ENCODE measurements at places on chromosomes 2 and 18. TPM values are rescaled to one million over a fixed set of nuclear protein-coding genes. Genes with fewer than 3 reads are reported as not detected.

DNA sequence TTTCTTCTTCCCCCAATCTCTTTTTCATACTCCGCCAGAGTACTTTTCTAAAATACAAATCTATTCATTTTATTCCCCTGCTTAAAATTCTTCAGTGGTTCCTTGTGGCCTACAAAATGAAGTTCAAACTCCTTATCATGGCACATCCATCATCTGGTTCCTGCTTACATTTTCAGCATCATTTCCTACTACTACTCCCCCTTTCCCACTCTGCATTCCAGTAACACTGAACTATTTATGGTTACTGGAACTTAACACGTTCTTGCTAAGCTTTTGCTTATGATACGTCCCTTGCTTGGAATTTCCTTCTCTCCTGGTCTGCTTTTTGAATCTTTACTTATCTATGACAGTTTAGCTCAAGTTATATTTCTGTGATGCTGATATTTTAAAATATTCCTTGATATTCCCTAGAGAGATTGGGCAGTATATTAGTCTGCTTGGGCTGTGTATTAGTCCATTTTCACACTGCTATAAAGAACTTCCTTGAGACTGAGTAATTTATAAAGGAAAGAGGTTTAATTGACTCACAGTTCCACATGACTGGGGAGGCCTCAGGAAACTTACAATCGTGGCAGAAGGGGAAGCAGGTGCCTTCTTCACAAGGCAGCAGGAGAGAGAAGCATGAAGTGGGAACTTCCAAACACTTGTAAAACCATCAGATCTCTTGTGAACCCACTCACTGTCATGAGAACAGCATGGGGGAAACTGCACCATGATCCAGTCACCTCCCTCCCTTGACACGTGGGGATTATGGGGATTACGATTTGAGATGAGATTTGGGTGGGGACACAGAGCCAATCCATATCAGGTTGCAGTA, 53.2 kb downstream of the BMPR2 start:
- H3K4me3 ChIP-seq = no peak overlapping the region
- peaks cover 24% of the 10 kb centered on the region for H3K4me1 ChIP-seq
- no peaks in the 10 kb centered on the region for H3K27me3 ChIP-seq
- peak overlapping the region; percentile 59 for H3K27ac ChIP-seq

- no peaks in the 10 kb centered on the region for H3K36me3 ChIP-seq
- no peak overlapping the region for H3K27ac ChIP-seq
- DNase-seq = no peak
- H3K27me3 ChIP-seq = no peaks in the 10 kb centered on the region
- H3K4me3 ChIP-seq = no peak overlapping the region
These were observed 151.8 kb upstream of the NABP1 start for GRCh38 chr2:191526091-191526490.

DNA sequence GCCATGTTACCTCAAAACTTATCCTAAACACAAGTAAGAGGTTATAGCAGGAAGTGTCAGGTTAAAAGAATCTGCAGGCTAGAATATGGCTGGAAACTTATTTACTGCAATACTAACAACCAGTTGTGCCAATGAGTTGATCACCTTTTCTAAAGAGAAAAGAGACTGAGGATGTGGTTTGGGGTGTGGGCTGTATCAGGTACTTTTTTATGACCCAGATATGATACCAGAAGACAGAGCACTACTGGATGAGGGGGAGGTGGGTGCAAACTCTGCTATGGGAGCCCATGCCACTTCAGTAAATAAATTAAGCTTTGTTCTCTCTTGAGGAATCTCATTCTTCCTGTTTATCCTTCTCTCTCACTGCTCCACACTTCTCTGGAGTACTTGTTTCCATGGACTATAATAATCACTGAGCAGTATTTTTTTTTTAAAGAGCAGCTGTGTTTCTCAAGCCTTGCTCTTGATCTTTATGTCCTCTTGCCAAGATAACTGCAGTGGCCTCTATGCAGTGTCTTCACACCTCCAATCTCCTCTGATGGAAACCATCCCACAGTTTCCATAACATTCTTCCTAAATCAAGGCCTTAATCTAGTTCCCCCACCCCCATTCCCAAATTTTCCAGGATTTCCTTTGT, 51.2 kb upstream of the NOSTRIN start:
- H3K27ac ChIP-seq = no peak overlapping the region
- no peaks in the 10 kb centered on the region for H3K27me3 ChIP-seq
- H3K4me1 ChIP-seq = no peaks in the 10 kb centered on the region
- H3K4me3 ChIP-seq = no peak overlapping the region
- H3K36me3 ChIP-seq = 0 out of 2 replicates have a peak, but pooled peaks cover 4% of the 10 kb centered on the region

- H3K4me3 ChIP-seq = peak overlapping the region; percentile 82
- DNase-seq = peak; percentile 66
- H3K36me3 ChIP-seq = peaks cover 43% of the 10 kb centered on the region
- no peaks in the 10 kb centered on the region for H3K27me3 ChIP-seq
- H3K27ac ChIP-seq = peak overlapping the region; percentile 52
These were observed 756 bp upstream of the OST4 start for GRCh38 chr2:27071990-27072830.

GRCh38 chr2:85503851-85504777, 34.9 kb upstream of the MAT2A start:
- H3K27ac ChIP-seq = no peak overlapping the region
- H3K27me3 ChIP-seq = no peaks in the 10 kb centered on the region
- H3K4me3 ChIP-seq = no peak overlapping the region

DNA sequence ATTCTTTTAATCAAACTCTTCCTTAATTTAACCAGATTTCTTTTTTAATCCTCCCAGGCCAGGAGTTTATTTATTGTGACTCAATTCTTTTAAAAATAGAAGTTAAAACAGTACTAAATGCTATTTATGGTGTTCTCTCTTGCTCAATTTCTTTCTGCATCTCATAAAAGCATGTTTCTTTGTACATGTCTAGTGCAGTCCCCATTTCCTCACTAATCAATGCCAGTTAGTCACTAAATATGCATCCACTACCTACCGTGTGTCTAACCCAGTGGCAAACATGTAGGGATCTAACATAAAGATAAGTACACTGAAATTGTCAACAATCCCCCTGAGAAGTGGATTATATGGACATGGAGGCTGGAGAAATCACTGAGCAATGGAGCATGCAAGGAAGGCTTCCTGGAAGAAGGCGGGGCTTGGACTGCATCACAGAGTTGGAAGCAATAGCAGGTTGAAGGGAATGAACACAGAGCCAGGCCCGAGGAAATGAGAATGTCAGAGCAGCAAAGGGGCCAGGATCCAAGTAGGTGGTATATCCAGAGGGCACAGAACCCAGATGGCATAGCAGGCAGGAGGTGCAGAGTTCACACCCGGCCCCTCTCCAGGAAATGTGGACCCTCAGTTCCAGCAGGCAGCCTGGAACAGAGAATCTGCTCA, 105.3 kb upstream of the FOSL2 start:
- peak; percentile 25 for DNase-seq
- no peaks in the 10 kb centered on the region for H3K36me3 ChIP-seq
- H3K27me3 ChIP-seq = no peaks in the 10 kb centered on the region
- no peak overlapping the region for H3K4me3 ChIP-seq
- H3K27ac ChIP-seq = no peak overlapping the region

The ICOS gene
- total RNA-seq = not detected

The DDX18 gene
- 63.8 TPM for total RNA-seq

The RNF144A gene
- total RNA-seq = 7.3 TPM

The KIF1A gene
- not detected for total RNA-seq
